ENCODE measurements at places on chromosomes 11 and 22. TPM values are rescaled to one million over a fixed set of nuclear protein-coding genes. Genes with fewer than 3 reads are reported as not detected.

GRCh38 chr11:78332872-78333271 lies 84.7 kb downstream of the GAB2 start:
- H3K4me3 ChIP-seq, result no peak overlapping the region
- peaks cover 21% of the 10 kb centered on the region for H3K4me1 ChIP-seq
- H3K36me3 ChIP-seq, result no peaks in the 10 kb centered on the region
- H3K27ac ChIP-seq, result no peak overlapping the region

DNA sequence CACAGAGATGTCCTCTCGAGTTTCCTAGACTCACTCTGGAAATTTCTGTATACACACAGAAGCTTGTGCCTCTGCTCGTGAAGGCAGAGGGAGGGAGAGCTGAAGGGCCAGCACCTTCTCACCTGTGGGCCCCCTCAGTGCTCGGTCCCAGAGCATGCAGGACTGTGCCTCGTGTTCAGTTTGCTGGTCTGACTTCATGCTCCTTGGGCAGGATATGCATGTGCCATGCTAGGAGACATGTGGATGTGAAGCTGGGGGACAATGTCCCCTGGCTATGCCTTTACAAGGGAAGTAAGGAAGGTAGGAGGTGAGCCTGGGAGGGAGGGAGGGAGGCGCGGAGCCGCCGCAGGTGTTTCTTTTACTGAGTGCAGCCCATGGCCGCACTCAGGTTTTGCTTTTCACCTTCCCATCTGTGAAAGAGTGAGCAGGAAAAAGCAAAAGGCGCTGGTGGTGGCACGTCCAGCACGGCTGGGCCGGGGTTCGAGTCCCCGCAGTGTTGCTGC lies 22.6 kb downstream of the NEAT1 start:
- peaks cover 37% of the 10 kb centered on the region for H3K4me1 ChIP-seq
- peaks cover 41% of the 10 kb centered on the region for H3K36me3 ChIP-seq
- no peaks in the 10 kb centered on the region for H3K27me3 ChIP-seq
- no peak for DNase-seq
- no peak overlapping the region for H3K4me3 ChIP-seq

DNA sequence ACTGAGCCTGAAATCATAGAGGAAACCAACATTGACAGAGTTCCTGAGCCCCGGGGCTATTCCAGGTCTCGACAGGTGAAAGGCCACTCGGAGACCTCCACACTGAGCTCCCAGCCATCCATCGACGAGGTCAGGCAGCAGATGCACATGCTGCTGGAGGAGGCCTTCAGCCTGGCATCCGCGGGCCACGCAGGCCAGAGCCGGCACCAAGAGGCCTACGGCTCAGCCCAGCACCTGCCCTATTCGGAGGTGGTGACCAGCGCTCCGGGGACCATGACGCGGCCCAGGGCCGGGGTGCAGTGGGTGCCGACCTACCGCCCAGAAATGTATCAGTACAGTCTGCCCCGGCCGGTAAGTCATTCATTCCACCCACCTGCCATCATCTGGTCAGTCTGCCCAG lies 54.9 kb downstream of the C11orf91 start:
- no peaks in the 10 kb centered on the region for H3K4me1 ChIP-seq
- DNase-seq, result no peak
- H3K36me3 ChIP-seq, result no peaks in the 10 kb centered on the region
- peaks cover 3% of the 10 kb centered on the region for H3K27me3 ChIP-seq
- H3K27ac ChIP-seq, result no peak overlapping the region

GRCh38 chr11:121801394-121801748 lies 314.6 kb downstream of the BLID start:
- H3K36me3 ChIP-seq, result no peaks in the 10 kb centered on the region
- H3K4me3 ChIP-seq, result no peak overlapping the region
- DNase-seq, result no peak
- H3K27ac ChIP-seq, result no peak overlapping the region
- no peaks in the 10 kb centered on the region for H3K27me3 ChIP-seq

- H3K4me1 ChIP-seq, result no peaks in the 10 kb centered on the region
- DNase-seq, result no peak
- H3K36me3 ChIP-seq, result no peaks in the 10 kb centered on the region
These were observed 23.9 kb upstream of the CCDC179 start for GRCh38 chr11:22884217-22884616.

The YPEL1 gene
- total RNA-seq, result 7.6 TPM

DNA sequence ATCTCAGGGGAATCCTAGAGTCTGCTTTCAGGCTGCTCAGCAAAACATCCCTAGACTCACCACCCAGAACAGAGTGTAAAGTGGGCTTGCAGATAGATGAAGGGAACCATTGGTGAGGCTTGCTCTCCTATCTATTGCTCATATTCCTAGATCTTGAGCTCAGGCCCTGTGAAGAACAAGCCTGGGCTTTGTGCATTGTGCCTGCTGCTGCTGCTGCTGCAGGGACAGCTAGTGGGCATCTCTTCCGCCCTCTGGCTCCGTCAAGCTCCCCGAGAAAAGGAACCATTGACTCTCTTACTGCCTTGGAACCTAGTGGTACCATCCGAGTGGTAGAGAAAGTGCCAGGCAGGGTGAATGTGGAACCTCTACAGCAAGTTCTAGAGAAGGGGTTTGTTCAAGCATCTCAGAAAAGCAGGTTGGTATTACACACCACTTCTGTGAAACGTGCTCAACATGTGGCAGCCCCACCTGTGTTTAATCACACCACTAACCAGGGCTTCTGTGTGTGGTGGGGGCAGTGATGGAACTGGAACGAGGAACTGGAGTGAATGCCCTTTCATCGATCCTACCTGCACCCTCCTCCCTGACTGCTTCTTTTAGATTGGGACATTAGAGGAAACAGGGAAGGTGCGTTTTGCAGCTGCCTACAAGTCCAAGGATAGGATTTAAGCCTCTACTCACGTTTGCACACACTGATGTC lies 4.4 kb downstream of the BACE1-AS start:
- H3K36me3 ChIP-seq, result peaks cover 36% of the 10 kb centered on the region
- H3K27ac ChIP-seq, result no peak overlapping the region
- DNase-seq, result no peak
- H3K4me3 ChIP-seq, result no peak overlapping the region
- H3K27me3 ChIP-seq, result no peaks in the 10 kb centered on the region

- H3K4me1 ChIP-seq, result peaks cover 18% of the 10 kb centered on the region
- H3K27me3 ChIP-seq, result no peaks in the 10 kb centered on the region
These were observed 35.8 kb upstream of the TSKU start for GRCh38 chr11:76747153-76747914.

- peaks cover 28% of the 10 kb centered on the region for H3K36me3 ChIP-seq
- no peak overlapping the region for H3K27ac ChIP-seq
- no peak overlapping the region for H3K4me3 ChIP-seq
- H3K4me1 ChIP-seq, result no peaks in the 10 kb centered on the region
- no peak for DNase-seq
These were observed 7.0 kb downstream of the UCP3 start for GRCh38 chr11:74001822-74002286.

The MMP13 gene
- not detected for total RNA-seq

DNA sequence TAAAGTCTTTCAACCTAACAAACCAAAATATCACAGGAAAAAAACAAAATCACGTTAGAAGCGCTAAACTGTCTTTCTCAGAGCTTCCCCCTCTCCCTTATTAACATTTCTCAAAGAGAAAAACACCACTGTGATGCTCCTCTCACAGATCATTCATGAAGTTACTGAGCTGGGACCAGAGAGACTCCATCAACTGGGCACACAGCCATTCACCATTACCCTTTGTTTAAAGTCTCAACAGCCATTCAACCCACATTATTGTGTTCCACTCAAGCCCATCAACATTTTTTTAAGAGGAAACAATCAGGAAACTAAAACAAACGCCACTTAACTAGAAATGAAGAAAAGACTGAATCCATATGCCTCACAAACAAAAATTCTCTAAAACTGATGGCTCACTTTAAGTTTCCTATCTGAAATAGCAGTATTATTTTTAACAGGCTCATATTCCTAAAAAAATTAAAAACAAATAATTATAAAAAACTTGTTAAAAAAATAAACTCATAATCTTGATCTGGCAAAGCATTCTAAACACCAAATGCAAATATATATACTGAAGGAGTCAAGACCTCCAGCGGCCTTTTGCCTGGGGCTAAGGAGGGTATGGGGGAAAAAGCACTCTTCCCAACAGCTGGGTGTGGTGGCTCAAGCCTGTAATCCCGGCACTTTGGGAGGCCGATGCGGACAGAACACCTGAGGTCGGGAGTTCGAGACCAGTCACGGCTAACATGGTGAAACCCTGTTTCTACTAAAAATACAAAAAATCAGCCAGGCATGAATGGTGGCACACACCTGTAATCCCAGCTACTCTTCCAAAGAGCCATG lies 14.0 kb downstream of the CELF1 start:
- no peak overlapping the region for H3K4me3 ChIP-seq
- peaks cover 12% of the 10 kb centered on the region for H3K36me3 ChIP-seq
- DNase-seq, result no peak
- H3K27ac ChIP-seq, result no peak overlapping the region
- peaks cover 73% of the 10 kb centered on the region for H3K4me1 ChIP-seq

DNA sequence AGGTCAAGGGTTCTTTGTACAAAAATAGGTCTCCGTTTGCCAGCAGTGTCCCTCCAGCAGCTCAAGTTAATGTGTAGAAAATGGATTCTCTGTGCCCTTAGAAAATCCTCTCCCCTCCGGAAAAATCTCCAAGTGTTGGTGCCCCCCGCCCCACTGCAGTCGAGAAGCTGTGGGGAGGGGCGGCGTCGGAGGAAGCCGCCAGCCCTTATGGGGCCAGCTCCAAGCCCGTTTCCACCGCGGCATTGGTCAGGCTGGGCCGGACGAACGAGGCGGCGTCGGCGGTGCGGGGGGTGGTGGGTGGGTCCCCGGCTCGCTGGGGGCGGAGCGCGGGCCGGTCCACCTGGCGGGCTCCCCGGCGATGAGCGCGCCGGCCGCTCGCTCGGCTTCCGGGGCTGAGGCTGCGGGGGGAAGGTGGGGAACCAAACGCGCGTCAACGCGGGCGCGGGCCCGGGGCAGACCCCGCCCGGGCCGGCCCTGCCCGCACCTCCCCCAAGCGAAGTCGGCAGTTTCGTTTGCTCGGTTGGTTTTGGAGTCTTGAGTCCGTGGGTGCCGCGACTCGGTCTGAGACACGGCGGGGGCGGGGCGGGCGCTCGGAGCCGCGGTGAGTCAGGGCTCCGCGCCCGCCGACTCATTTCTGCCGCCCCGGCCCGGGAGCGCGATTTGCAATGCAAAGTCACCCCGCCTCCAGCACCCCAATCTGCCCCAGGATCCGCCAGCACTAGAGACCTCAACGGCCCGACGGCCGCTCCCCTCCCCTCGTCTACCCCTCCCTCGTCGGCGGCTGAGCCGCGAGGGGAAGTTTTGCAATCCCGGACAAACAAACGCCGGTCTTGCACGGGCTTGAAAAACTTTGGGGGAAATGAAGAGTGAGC lies 1.4 kb downstream of the ASCL2 start:
- H3K4me3 ChIP-seq, result peak overlapping the region; percentile 54
- peak overlapping the region; percentile 76 for H3K27ac ChIP-seq
- peaks cover 53% of the 10 kb centered on the region for H3K27me3 ChIP-seq

The CRACR2B gene
- total RNA-seq, result 43.6 TPM

DNA sequence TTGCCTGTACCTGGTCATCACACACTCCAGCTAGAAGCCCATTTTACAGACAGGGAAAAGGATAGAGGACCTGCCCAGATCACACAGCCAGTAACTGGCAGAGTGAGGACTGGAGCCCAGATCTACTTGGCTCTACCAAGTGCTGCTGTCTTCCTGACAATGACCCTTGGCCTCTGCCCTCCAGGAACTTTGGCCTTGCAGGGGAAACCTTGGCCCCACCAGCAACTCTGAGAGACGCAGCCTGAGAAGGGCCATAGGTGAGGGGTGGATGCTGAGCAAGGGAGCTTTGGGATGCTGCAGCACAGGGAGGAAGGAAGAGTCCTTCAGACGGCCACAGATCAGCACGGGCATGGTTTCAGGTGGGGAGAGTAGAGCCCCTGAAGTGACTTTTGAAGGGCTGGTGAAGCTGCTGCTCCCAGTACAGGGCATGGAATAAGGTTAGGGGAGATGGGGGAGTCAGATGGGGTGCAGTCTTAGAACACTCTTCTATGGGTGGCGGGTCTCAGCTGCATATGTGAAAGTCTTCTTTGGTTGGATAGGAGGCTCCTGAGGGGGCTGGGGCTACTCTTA lies 2.0 kb upstream of the CAPN5 start:
- no peak for DNase-seq
- no peak overlapping the region for H3K4me3 ChIP-seq
- H3K27ac ChIP-seq, result no peak overlapping the region
- no peaks in the 10 kb centered on the region for H3K27me3 ChIP-seq

- peaks cover 49% of the 10 kb centered on the region for H3K4me1 ChIP-seq
- peak overlapping the region; percentile 46 for H3K27ac ChIP-seq
- H3K27me3 ChIP-seq, result no peaks in the 10 kb centered on the region
- H3K36me3 ChIP-seq, result peaks cover 98% of the 10 kb centered on the region
- no peak overlapping the region for H3K4me3 ChIP-seq
These were observed 38.7 kb downstream of the TPBGL start for GRCh38 chr11:75279273-75279672.

The CCDC157 gene
- 5.2 TPM for total RNA-seq

GRCh38 chr22:26589845-26590736 lies at the start of gene TPST2:
Gene TPST2, minus strand, starts transcription at chr22:26590132. Its CDS starts 48,502 bp downstream, at chr22:26541630.
- peak within 1 kb of the TSS; percentile 88 for H3K4me3 ChIP-seq
- no peaks in the 10 kb centered on the region for H3K27me3 ChIP-seq
- H3K36me3 ChIP-seq, result no peaks in the 10 kb centered on the region
- DNase-seq, result peak; percentile 83
- peaks cover 52% of the 10 kb centered on the region for H3K4me1 ChIP-seq

DNA sequence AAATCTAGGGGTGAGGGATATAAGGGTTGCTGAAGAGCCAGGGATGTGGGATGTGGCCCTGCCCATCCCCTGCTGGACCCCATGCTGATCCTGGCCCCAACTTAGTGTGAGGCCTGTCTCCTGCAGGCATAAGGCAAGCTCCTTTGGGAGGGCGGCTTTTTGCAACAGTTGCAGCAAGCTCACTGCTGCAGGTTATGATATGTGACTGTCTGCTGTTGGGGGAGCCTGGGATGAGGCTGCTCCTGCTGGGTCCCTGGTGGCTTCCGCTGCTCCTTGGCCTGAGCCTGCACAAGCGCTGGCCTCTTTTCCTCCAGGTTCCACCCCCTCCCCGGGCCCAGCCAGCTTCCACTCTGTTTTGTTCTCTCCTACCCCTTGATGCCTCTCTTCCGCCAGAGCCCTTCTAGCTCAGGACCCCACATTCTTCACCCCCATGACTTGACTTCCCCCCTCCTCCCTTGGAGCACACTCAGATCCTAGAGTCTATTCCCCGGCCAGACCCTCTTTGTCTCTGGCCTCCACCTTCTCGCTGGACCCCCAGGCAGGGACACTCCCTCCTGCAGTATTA lies 35.0 kb upstream of the SYT13 start:
- H3K4me1 ChIP-seq, result no peaks in the 10 kb centered on the region
- no peak for DNase-seq
- H3K27me3 ChIP-seq, result no peaks in the 10 kb centered on the region
- H3K4me3 ChIP-seq, result no peak overlapping the region
- no peaks in the 10 kb centered on the region for H3K36me3 ChIP-seq
- H3K27ac ChIP-seq, result no peak overlapping the region

The MS4A1 gene
- 0.65 TPM for total RNA-seq

DNA sequence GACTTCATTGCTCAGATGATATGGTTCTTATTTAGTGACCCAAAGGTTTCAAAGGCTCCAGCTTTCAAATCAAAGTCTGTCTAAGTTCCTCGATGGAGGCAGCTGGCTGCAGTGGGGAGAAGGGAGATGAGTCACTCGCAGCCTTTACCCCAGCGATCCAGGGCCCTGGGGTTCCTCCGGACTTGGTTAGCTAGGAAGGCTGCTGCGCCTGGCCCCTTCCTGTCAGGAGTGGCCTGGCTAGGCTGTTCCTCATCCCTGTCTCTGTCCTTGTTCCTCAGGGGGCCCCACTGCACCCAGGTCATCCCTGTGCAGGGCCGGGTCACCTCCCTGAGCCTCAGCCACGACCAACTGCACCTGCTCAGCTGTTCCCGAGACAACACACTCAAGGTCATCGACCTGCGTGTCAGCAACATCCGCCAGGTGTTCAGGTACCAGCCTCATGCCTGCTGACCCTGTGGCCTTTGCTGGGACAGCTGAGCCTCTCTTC lies 13.9 kb downstream of the ATG16L2 start:
- H3K36me3 ChIP-seq, result peaks cover 43% of the 10 kb centered on the region
- H3K4me1 ChIP-seq, result peaks cover 39% of the 10 kb centered on the region
- no peak overlapping the region for H3K4me3 ChIP-seq
- H3K27ac ChIP-seq, result peak overlapping the region; percentile 62
- no peaks in the 10 kb centered on the region for H3K27me3 ChIP-seq
- peak; percentile 59 for DNase-seq
